ENCODE measurements at places on chromosomes 1 and 21. TPM values are rescaled to one million over a fixed set of nuclear protein-coding genes. Genes with fewer than 3 reads are reported as not detected.
A peak's percentile ranks its signal among the peaks of the same experiment; 100 is the strongest.

- no peaks in the 10 kb centered on the region for H3K27me3 ChIP-seq
- H3K36me3 ChIP-seq: no peaks in the 10 kb centered on the region
- no peak overlapping the region for H3K27ac ChIP-seq
- no peaks in the 10 kb centered on the region for H3K4me1 ChIP-seq
- DNase-seq: no peak
- H3K4me3 ChIP-seq: no peak overlapping the region
Observed at GRCh38 chr1:88302843-88303486, 381.1 kb upstream of the PKN2 start.

DNA sequence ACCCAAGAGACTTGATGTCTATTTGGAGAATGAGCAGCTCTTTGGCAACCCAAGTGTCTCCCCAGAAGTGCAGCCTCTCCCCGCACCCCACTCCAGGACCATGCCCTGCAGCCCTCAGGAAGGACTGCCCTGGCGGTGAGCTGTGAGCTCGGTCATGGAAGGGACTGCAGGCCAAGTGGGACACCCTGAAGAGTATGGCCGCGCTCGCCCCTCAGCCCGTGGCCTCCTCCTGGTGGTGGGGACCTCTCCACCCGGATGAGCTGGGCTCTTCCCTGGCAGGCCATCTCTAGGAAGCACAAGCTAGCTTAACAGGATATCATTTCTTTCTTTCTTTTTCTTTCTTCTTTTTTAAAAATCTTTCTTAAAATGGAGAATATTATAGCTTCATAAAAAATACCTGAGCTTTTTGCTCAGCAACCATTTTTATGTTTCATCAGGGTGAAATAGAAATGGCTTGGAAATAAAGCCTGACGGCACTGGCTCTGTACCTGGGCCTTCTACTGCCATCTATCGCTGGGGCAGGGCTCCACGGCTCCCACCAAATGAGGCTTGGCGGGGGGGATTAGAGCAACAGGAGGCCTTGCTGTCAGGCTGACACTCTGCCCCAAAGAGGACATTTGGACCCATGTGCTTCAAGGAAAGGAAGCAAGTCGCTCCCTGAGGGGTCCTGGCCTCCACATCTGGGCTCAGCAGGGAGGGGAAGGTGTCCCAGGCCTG, 296.2 kb upstream of the VAMP3 start:
- no peak overlapping the region for H3K27ac ChIP-seq
- peaks cover 49% of the 10 kb centered on the region for H3K4me1 ChIP-seq
- no peaks in the 10 kb centered on the region for H3K27me3 ChIP-seq
- DNase-seq: no peak

DNA sequence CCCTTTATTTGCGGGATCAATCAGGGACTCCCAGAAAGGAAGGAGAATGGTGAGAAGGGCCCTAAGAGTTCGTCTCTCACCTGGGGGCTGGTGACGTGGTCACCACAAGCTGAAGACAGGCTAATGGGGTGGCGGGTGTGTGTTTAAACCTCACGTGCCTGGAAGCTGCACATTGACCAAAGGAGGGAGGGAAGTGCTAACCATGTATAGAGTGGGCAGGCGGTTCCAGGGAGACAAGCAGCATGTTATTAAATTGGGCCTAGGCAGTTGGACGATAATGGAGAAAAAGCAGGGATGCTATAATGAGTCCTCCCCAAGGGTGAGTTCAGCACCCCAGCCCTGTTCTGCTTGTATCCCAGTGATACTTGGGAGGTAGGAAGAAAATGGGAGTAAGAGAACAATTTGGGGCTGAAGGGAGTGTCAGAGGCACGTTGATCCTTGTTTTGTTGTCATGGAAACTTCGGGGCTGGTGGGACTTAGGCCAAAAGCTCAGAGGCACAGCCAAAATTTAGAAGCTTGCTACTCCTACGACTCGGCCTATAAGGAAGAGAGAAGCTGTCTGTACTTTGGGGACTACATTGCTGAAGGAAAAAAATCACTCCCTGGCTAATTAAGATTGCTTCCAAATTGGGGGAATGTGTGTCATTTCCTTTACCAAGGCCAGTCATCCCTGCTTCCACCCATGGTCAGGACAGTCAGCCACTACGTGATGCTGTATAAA, 33.2 kb upstream of the EPHA8 start:
- no peak for DNase-seq
- no peaks in the 10 kb centered on the region for H3K27me3 ChIP-seq
- peaks cover 29% of the 10 kb centered on the region for H3K36me3 ChIP-seq
- no peaks in the 10 kb centered on the region for H3K4me1 ChIP-seq

GRCh38 chr1:159791461-159791860, 10.7 kb downstream of the DUSP23 start:
- no peak overlapping the region for H3K4me3 ChIP-seq
- H3K27ac ChIP-seq: no peak overlapping the region
- H3K27me3 ChIP-seq: no peaks in the 10 kb centered on the region
- no peak for DNase-seq

GRCh38 chr1:230643908-230644307, 1.6 kb downstream of the COG2 start:
- H3K36me3 ChIP-seq: no peaks in the 10 kb centered on the region
- H3K4me3 ChIP-seq: peak overlapping the region; percentile 78
- no peaks in the 10 kb centered on the region for H3K27me3 ChIP-seq
- DNase-seq: no peak

GRCh38 chr1:41363591-41364320, 2.5 kb downstream of the FOXO6 start:
- H3K27ac ChIP-seq: no peak overlapping the region
- H3K27me3 ChIP-seq: peaks cover 41% of the 10 kb centered on the region
- no peaks in the 10 kb centered on the region for H3K36me3 ChIP-seq
- H3K4me3 ChIP-seq: no peak overlapping the region
- H3K4me1 ChIP-seq: peaks cover 12% of the 10 kb centered on the region
- no peak for DNase-seq

GRCh38 chr1:66253330-66253921, 280.5 kb upstream of the SGIP1 start:
- H3K4me1 ChIP-seq: peaks cover 5% of the 10 kb centered on the region
- H3K27ac ChIP-seq: no peak overlapping the region
- no peaks in the 10 kb centered on the region for H3K27me3 ChIP-seq
- DNase-seq: no peak
- H3K36me3 ChIP-seq: no peaks in the 10 kb centered on the region

- H3K4me1 ChIP-seq: peaks cover 34% of the 10 kb centered on the region
- no peak for DNase-seq
- H3K27ac ChIP-seq: peak overlapping the region; percentile 97
- H3K36me3 ChIP-seq: peaks cover 41% of the 10 kb centered on the region
- no peaks in the 10 kb centered on the region for H3K27me3 ChIP-seq
Observed at GRCh38 chr21:34880401-34880800, 168.7 kb downstream of the RUNX1 start.

DNA sequence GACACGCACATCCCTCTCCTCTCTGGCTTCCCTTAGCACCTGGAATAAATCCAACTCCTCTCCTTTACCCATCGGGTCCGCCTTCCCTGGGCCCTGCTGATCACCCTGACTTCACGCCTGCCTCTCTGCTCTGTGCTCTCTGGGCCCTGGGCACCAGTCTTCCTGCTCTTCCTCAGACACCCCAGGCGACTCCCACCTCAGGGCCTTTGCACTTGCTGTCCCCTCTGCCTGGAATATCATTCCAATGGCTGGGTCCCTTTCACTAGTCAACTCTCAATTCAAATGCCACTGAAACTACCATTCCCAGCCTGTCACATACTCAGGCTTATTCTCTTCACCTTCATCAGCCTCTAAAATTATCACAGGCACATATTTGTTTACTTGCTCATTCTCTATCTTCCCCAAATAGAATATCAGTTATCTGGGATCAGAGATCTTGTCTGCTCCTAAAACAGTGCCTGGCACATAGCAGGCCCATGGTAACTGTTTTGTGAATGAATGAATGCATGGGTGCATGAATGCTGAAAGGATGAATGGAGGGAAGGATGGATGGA, 27.2 kb upstream of the SELENON start:
- H3K4me1 ChIP-seq: peaks cover 21% of the 10 kb centered on the region
- H3K36me3 ChIP-seq: peaks cover 6% of the 10 kb centered on the region
- H3K4me3 ChIP-seq: no peak overlapping the region
- no peak for DNase-seq

GRCh38 chr21:35963920-35964451, 96.3 kb downstream of the SETD4 start:
- no peaks in the 10 kb centered on the region for H3K36me3 ChIP-seq
- no peaks in the 10 kb centered on the region for H3K4me1 ChIP-seq
- H3K27ac ChIP-seq: no peak overlapping the region
- no peak for DNase-seq

- no peaks in the 10 kb centered on the region for H3K27me3 ChIP-seq
- DNase-seq: no peak
- H3K36me3 ChIP-seq: no peaks in the 10 kb centered on the region
- H3K27ac ChIP-seq: no peak overlapping the region
- H3K4me1 ChIP-seq: no peaks in the 10 kb centered on the region
Observed at GRCh38 chr1:242187171-242187570, 188.3 kb upstream of the MAP1LC3C start.

GRCh38 chr1:223873044-223873443, 27.3 kb upstream of the TP53BP2 start:
- H3K4me3 ChIP-seq: no peak overlapping the region
- H3K27ac ChIP-seq: no peak overlapping the region
- no peak for DNase-seq
- H3K36me3 ChIP-seq: no peaks in the 10 kb centered on the region
- H3K27me3 ChIP-seq: no peaks in the 10 kb centered on the region

- H3K27ac ChIP-seq: no peak overlapping the region
Observed at GRCh38 chr21:15775981-15776380, 46.2 kb downstream of the USP25 start.

GRCh38 chr1:212433577-212434462, 1.1 kb downstream of the NENF start:
- DNase-seq: no peak
- H3K27ac ChIP-seq: peak overlapping the region; percentile 75
- H3K4me1 ChIP-seq: peaks cover 9% of the 10 kb centered on the region
- H3K36me3 ChIP-seq: no peaks in the 10 kb centered on the region

- no peaks in the 10 kb centered on the region for H3K4me1 ChIP-seq
- peaks cover 3% of the 10 kb centered on the region for H3K27me3 ChIP-seq
Observed at GRCh38 chr1:5566924-5567323, 425.3 kb downstream of the NPHP4 start.

GRCh38 chr21:38042246-38042645, 126.0 kb upstream of the KCNJ6 start:
- no peak for DNase-seq
- no peak overlapping the region for H3K27ac ChIP-seq
- no peaks in the 10 kb centered on the region for H3K36me3 ChIP-seq
- H3K4me3 ChIP-seq: no peak overlapping the region
- H3K27me3 ChIP-seq: no peaks in the 10 kb centered on the region

DNA sequence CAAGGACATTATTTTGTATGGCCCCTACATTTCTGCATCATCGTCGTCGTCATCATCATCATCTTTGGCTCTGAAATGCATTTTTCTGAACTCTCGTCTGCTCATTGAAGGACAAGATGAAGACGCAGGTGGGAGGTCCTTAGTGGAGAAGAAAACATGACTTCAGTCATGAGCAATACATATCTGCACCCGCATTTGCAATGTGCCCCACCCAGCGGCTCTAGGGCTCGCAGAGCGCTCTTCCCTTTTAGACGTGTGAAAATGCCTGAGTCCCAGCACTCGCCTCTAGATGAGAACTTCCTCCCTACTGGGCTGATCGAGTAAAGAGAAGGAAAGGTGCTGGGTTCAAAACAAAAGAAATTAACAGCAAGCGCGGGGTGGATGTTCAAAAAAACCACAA, 10.1 kb downstream of the C1orf174 start:
- no peaks in the 10 kb centered on the region for H3K27me3 ChIP-seq
- peaks cover 4% of the 10 kb centered on the region for H3K4me1 ChIP-seq
- DNase-seq: no peak
- H3K4me3 ChIP-seq: no peak overlapping the region
- H3K36me3 ChIP-seq: peaks cover 64% of the 10 kb centered on the region
- no peak overlapping the region for H3K27ac ChIP-seq

- H3K27ac ChIP-seq: peak overlapping the region; percentile 63
- peak; percentile 80 for DNase-seq
- no peak overlapping the region for H3K4me3 ChIP-seq
- no peaks in the 10 kb centered on the region for H3K36me3 ChIP-seq
Observed at GRCh38 chr1:15799004-15799867, 8.2 kb downstream of the UQCRHL start.

DNA sequence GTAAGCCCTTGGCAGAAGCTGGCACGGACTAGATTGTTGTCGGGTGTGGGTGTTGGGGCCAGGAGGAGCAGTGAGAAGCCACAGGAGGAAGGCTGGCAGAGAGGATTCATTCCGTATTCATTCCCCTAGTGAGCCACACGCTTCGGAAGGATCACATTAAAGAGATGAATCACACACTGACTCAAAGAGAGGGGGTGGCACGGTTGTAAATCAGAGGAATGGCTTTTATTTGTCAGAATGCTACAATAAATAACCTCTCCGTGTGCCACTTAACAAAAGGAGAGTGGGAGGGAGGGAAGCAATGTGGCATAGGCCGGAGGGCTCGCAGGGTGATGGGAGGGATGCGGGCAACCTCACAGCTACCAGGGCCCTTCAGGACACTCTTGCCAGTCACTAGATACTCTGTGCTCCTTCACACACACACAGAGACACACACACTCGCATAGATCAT, 135.5 kb downstream of the HIVEP3 start:
- H3K4me1 ChIP-seq: peaks cover 6% of the 10 kb centered on the region
- no peak for DNase-seq
- H3K4me3 ChIP-seq: no peak overlapping the region

Gene CD48
- 21.5 TPM for total RNA-seq

Gene ZNF648
- not detected for total RNA-seq

Gene FOXD2
- 0.35 TPM for total RNA-seq

Gene PALMD
- total RNA-seq: 21.5 TPM

Gene PDPN
- 47.0 TPM for total RNA-seq

Gene ZC3H12A
- total RNA-seq: 22.9 TPM

Gene WRAP73
- 18.5 TPM for total RNA-seq

Gene NBL1
- total RNA-seq: 218 TPM

Gene UMODL1
- 0.49 TPM for total RNA-seq

Gene HAO2
- not detected for total RNA-seq

Gene MFAP2
- total RNA-seq: 14.8 TPM

Gene CCDC17
- 5.0 TPM for total RNA-seq

Gene GBP2
- total RNA-seq: 40.8 TPM

Gene TRIM17
- 2.6 TPM for total RNA-seq

Gene TMEM61
- total RNA-seq: 2.3 TPM
